Stimulated activated CD4-positive, alpha-beta T cell treated with anti-CD3 and anti-CD28 coated beads, TNF-alpha, amount 100 ng/mL, for 1 hour (primary cell): ENCODE measurements at places on chromosomes 16 and 17.

- DNase-seq = no peak
These were observed 8.5 kb downstream of the ZNF469 start for GRCh38 chr16:88391144-88391850.

DNA sequence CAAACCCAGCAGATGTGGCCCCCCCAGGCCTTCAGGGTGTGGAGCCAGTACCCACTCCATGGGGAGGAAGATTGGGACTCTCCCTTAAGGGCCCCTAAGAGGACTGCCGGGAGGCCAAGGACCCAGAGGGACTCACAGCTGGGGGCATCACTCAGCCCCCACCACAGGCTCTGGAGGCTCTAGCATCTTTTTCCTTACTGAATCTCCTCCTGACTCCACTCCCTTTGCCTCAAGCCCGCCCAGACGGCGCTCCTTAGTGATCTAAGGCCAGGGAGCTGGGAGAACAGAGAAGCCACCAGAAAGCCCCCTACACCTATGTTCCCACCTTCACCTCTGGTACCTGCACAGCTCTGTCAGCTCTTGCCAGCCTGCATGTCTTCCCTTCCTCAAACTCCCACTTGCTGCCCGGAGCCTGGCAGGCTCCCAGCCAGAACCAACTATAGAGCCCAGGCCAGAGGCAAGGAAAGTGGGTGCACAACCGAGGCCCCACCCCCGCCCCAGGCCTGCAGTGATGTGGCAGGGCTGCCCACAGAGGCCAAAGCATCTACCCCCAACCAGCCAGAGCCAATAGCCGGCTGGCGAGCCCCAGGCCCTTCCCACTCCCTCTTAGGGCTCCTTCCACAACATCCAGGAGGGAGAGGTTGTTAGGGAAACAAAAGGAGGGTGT, 22.3 kb upstream of the MPO start:
- no peak for DNase-seq

DNA sequence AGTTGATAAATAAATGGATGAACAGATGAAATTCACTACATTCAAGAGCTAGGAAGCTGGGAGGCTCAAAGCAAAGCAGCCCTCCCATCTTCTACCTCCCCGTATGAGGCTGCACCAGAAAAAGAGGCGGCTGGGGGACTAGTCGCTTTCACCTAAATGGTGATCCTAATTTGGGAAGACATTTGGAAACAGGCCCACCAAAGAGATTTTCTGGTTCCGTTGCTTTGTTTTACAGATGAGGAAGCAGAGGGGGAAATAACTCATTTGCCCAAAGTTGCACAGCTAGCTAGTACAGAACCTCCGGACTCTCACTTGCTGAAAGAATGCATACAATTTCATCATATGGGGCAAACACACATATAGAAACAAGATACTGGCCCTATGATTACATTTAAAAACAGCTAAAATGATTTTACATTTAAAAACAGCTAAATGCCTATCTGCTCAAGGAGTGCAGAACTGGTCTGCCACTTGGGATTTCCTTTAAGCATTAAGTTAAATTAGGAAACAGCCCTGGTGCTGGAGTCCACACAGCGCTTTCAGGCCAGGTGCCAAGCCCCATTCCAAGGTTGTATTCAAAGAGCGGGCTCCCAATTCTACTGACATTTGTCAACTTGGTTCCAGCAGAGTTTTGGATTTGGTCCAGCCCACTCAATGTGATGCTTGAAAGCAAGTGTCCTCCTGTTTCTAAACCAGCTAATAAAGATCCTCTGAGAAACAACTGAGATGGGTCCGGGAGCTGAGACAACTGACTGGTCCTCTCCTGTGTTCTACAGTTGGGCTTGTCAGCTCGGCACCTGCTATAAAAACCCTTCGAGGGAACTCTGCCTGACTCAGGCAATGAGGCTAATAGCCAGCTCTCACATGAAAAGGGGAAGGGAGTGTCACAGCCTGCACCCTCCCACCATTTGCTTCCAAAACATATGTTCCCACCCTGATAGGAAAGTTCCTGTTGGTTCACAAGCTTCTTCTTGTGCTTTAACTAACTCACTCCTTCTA, 11.7 kb downstream of the ERN1 start:
- DNase-seq = no peak

DNA sequence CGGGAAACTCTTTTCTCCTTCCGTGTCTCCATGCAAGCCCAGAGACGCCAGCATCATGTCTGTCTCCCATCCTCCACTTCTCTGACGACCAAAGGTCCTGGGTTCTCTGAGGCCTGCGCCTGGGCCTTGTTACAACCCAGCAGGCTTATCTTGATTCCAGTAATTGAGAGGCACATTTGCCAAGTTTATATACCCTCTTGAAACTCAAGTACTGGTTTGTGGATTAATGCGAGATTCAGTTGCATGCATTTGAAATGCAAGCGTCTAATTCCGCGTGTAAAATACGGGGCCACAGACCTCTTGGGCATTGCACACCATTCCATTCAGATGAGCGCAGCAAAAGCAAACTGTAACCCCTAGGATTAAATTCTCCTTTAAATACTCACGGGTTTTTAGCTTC, 28.7 kb upstream of the CRISPLD2 start:
- DNase-seq = no peak

DNA sequence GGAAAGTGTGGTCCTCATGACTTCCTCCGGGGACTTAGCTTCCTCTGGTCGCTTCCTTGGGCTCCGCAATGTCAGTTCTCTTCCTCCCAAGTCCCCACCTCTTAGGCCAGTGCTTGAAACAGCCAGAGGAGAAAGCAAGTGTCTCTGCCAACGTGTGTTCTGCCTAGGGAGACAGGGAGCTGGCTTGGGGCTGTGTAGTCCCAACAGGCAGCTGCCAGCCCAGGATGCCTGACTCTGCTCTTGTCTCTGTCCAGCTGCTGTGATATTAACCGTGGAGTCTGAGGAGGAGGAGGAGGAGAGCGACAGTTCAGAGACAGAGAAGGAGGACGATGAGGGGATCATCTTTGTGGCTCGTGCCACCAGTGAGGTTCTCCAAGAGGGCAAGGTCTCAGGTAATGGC, 13.5 kb upstream of the PLEKHG4 start:
- no peak for DNase-seq

GRCh38 chr17:72530454-72530853, 409.6 kb downstream of the SOX9 start:
- DNase-seq = no peak

DNA sequence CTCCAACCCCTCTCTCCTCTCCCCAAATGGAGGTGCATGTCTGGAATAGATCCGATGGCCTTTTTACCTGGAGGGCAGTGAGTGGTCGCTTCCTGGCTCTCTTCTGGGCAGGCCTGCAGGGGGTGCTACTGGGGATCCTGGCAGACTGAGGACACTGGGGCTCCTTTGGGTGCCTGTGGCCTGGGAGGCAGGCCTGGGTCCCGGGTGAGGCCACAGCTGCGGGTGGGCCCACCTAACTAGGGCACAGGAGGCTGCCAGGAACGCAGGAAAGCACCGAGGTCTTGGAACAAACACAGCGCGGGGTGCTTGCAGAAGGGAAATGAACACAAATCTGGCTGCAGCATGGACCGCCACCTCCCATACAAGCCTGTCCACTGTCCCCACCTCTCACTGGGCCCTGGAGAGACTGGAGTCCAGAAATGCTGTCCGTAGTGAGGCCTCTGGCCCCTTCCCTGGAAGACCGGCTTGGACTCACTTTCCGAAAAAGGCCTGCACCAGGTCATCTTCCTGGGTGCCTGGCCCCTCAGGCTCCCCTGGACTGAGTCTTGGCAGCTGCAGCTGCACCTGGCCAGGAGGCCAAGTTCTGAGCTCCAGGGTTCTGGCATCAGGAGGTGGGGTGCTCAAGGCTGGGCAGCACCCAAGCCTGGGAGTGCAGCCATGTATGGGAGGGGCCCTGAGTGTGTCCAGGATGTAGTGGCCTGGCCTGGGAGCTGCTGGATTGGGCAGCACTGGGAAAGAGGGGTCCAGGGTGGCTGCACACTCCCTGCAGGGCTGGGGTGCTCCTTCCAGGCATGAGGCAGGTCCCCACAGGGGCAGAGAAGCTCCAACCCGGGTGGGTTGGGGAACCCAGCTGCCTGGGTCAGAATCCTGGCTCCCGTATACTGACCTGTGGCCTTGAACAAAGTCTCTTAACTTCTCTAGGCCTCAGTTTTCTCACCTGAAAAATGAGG, 195.1 kb downstream of the IRF8 start:
- no peak for DNase-seq

DNA sequence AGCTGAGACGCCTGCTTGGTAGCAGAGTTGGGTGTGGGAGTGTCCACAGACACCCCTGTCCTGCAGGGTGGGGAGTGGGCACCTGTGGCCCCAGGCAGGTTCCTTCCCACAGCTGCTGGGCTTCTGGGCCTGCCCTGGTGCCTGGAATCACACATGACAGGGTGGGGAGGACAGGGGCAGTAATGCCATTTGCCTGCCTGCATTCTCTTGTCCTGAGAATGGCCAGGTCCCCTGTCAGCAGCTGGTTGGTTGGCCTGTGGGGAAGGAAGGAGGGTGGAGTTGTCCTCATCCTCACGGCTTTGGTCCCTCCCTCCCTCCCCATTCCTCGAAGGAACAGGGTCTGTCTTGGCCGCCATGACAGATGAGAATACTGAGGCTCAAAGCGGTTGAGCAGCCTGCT, 5.2 kb downstream of the PRSS53 start:
- no peak for DNase-seq

DNA sequence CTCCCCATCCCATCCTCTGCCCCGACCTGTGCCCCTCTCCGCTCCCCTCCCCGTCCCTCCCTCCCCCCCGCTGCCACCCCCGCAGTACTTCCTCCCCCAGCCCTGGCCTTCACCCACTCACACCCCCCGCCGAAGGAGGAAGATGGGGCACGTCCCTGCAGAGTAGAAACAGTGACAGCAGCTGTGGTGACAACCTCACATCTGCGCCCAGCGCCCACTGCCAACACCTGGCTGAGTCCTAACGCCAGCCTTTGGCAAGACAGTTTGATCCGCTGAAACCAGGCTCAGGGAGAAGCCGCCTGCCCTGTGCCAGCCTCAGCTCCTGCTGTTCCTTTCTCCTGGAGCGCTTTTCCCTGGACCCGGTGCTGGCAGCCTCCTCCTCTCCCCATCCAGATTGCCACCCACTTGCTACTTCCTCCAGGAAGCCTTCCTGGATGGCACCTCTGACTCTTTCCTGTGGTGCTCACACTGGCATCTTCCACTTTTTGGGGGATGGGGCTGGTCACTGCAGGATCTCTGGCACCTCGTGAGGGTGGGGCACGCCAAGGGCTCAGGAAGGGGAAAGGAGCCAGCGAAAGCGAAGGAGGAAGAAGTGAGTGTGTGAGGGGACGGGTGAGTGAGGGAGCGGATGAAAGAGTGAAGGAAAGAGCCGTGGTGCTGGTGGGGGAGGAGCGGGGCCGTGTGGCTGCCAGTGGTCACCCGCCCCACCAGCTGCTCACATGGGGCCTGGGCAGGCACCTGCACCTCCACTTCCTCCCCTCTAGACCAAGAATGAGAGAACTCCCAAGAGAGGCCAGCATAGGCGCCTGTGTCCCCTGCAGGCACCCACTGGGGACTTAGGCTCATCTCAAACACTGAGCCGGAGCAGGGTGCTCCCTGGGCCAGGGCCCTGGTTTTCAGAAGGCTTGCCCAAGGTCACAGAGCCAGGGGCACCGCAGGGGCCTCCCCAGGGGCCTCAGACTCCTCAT, 27.0 kb downstream of the ZFPM1 start:
- DNase-seq = no peak

DNA sequence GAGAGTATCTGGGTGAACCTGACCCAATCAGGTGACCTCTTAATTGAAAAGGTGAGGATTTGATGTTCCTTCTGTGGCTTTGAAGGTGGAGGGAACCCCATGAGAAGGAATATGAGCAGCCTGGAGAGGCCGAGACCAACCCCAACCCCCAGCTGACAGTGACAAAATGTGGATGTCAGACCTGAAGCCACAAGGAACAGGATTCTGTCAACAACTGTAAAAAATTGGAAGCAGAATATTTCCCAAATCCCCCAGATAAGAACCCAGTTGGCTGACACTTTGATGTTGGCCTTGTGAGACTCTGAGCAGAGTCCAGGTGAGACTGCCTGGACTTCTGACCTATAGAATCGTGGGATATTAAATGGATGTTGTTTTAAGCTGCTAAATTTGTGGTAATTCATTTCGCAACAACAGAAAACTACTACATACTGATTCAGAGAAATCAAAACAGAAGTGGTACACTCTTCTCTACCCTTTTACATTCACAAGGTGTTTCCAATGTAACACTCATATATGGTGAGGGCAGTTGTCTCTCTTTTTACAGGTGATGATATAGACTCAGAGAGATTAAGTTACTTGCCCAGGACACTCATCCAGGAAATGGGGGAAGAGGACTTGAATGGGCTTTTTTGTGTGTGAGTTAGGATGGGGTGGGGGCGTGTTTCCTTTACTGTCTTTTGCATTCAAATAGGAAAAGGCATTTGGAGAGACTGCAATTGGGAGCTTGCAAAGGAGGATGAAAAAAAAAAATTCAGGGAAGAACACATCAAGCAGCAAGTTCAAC, 29.8 kb upstream of the SALL1 start:
- no peak for DNase-seq

GRCh38 chr17:17725752-17726457, 44.6 kb downstream of the RAI1 start:
- DNase-seq = no peak
